Caco-2 (cell line): ENCODE measurements at places on chromosomes 1 and 21. TPM values are rescaled to one million over a fixed set of nuclear protein-coding genes. Genes with fewer than 3 reads are reported as not detected.

C8B gene
- not detected in 2 replicates for total RNA-seq

KIF26B gene
- total RNA-seq: 4.9 and 6.2 TPM in 2 replicates

HSPB7 gene
- not detected in 2 replicates for total RNA-seq

FBLIM1 gene
- total RNA-seq: 3.6 and 5.5 TPM in 2 replicates

NUAK2 gene
- total RNA-seq: 25.7 and 27.0 TPM in 2 replicates

RABIF gene
- total RNA-seq: 9.2 and 9.6 TPM in 2 replicates

KIF17 gene
- total RNA-seq: 1.3 and 1.5 TPM in 2 replicates

C1orf87 gene
- not detected in 2 replicates for total RNA-seq

MSH4 gene
- 0.34 and 0.49 TPM in 2 replicates for total RNA-seq

IGFN1 gene
- 0.23 TPM in 1 of 2 replicates, not detected in the other for total RNA-seq

LHX8 gene
- not detected in 2 replicates for total RNA-seq

GGPS1 gene
- 40.4 and 45.3 TPM in 2 replicates for total RNA-seq

MATN1 gene
- not detected in 2 replicates for total RNA-seq

MEX3A gene
- 8.9 and 12.2 TPM in 2 replicates for total RNA-seq

METTL25B gene
- total RNA-seq: 26.6 and 27.6 TPM in 2 replicates

DDI2 gene
- 53.1 and 53.4 TPM in 2 replicates for total RNA-seq

AKR1A1 gene
- 119 and 129 TPM in 2 replicates for total RNA-seq

TEDDM1 gene
- total RNA-seq: not detected in 2 replicates

FLAD1 gene
- 51.3 and 61.5 TPM in 2 replicates for total RNA-seq

CYP2J2 gene
- total RNA-seq: 0.29 and 0.77 TPM in 2 replicates

SHE gene
- 0.07 TPM in 1 of 2 replicates, not detected in the other for total RNA-seq

RHEX gene
- not detected in 2 replicates for total RNA-seq

NLRP3 gene
- not detected in 2 replicates for total RNA-seq

RCSD1 gene
- not detected in 2 replicates for total RNA-seq

UCK2 gene
- total RNA-seq: 65.0 and 67.2 TPM in 2 replicates
